NCI-H1417 treated with DMSO at 0.1 percent for 48 hours (cell line): ENCODE measurements at places on chromosomes 2 and 18.

- DNase-seq: no peak
Observed at GRCh38 chr2:138228101-138228500, 263.8 kb downstream of the HNMT start.

GRCh38 chr2:348361-348916, 60.5 kb upstream of the ALKAL2 start:
- no peak for DNase-seq

- DNase-seq: no peak
Observed at GRCh38 chr2:52658598-52658997, 1109.0 kb upstream of the CHAC2 start.

- DNase-seq: no peak
Observed at GRCh38 chr2:234136461-234136860, 86.0 kb downstream of the SPP2 start.

- no peak for DNase-seq
Observed at GRCh38 chr2:155456222-155456621, 757.7 kb downstream of the KCNJ3 start.
